ENCODE measurements at places on chromosomes 3 and 15.

GRCh38 chr15:92087211-92087610, 233.7 kb downstream of the SLCO3A1 start:
- no peak for DNase-seq

DNA sequence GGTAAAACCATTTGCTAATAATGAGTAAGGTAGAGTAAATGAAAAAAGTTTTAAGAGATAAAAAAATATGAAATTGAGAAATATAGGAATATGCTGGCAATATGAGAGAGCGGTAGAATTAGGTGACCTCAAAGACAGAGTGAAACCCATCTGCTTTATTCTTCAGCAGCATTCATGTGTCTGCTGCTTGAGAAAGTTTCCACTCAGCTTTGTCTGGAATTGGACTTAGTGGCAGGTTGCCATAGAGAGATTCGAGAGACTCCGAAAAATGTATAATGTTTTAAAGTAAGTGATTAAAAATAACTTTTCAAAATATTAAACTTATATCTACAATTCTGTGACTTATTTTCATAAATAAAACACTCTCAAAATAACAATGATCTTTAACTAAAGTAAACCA, 5.0 kb downstream of the SUCNR1 start:
- no peak for DNase-seq

DNA sequence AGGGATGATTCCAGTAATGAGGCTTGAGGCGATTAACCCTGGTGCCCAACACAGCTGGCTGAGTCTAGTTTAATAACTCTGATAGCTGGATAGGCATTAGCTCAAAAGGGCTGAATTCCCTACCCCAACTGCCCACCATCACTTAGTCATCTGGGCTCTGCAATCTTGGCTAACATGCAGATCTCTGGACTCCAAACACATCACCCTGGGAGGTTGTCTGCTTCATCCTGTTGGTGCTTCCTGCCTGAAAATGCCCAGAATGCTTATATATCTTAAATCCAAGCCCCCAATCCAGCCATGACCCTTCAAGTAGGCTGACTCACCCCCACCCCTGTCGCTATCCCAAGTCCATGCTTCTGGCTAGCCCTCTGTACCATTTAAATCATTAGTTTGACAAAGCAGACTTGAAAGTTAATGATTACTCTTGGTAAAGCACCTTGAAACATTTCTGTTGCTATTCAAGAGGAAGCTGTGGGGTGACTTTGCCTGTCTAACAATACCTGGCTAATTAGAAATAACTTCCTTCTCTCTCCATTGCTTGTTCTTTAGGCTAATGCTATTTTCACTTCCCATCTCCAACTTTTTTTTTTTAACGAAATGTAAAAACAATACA, 107.0 kb upstream of the RORA start:
- DNase-seq, result no peak

- no peak for DNase-seq
Measured at GRCh38 chr3:129116482-129116946, 5.1 kb downstream of the RAB43 start.

- DNase-seq, result no peak
Measured at GRCh38 chr3:152327203-152327602, 58.5 kb downstream of the MBNL1 start.

- DNase-seq, result no peak
Measured at GRCh38 chr3:101825904-101826445, 23.3 kb upstream of the NFKBIZ start.

DNA sequence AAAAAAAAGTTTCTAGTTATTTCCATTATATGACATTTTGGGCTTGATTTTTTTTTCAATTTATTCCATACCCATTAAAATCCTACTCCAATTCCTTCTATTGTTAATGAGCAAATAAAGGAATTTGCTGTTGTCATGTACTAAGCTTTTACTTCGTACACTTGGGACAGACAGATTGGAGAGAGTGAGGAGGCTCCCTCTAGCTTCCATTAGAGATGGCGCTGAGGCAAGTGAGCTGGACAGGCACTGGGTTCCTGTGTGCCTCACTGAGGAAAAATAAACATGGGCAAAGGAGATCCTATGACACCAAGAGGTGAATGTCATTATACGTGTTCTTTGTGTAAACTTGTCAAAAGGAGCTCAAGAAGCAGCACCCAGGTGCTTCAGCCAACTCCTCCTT, 441.1 kb upstream of the MDFIC2 start:
- no peak for DNase-seq

GRCh38 chr3:142363936-142364467, 83.8 kb downstream of the XRN1 start:
- DNase-seq, result no peak

DNA sequence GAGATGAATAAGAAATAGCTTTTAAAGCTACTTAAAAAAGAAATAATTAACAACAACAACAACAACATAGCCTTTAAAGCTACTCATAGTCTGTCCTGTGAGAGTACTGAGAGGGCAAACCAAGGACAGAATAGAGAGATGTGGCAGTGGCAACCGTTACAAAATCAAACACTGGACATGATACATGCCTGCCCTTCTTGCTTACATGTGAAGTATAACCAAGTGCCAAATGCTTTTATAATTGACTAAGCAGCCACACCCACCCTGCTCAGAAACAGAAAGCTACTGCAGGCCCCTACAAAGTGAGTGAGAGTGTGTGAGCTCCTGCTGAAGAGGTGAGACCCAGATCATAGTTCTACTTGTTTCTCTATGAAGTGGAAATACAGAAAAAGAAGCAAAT, 38.4 kb downstream of the NDUFB4 start:
- no peak for DNase-seq

DNA sequence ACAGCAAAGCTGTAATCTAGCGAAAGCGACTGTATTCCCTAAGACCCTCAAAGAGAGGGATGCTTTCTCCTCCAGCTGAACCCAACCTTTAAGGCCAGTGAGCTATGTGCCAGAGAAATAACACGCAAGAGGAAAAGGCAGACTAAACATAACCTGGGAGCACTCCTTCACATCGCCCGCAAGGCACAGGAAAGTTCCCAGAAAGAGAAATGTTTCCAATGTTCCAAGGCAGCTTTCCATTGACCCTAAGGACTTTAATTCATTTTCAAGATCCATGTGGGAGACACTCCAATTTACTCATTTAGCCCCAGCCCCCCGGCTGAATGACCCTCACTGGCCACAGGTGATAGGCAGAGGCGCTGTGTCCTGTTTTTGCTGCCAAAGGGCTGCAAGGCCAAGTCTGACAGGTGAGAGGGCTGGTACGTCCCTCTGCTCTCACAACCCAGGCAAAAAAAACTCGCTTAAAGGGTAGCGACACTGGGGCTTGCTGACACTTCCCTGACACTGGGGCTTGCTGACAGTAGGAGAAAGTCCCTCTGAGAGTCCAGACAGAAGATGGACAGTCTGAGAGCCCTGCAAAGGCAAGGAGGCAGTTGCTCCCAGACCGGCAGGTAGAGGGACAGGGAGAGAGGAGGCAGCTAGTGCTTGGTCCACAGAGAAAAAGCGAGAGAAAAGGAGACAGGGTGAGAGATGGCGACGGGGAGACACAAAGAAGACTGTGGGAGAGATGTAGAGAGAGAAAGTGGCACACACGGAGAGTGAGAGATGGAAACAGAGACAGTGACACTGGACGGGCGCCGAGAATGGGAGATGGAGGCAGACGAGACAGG, 702 bp downstream of the ARHGEF3 start:
- DNase-seq, result no peak

GRCh38 chr3:12395349-12396012, 88.8 kb upstream of the TSEN2 start:
- no peak for DNase-seq

DNA sequence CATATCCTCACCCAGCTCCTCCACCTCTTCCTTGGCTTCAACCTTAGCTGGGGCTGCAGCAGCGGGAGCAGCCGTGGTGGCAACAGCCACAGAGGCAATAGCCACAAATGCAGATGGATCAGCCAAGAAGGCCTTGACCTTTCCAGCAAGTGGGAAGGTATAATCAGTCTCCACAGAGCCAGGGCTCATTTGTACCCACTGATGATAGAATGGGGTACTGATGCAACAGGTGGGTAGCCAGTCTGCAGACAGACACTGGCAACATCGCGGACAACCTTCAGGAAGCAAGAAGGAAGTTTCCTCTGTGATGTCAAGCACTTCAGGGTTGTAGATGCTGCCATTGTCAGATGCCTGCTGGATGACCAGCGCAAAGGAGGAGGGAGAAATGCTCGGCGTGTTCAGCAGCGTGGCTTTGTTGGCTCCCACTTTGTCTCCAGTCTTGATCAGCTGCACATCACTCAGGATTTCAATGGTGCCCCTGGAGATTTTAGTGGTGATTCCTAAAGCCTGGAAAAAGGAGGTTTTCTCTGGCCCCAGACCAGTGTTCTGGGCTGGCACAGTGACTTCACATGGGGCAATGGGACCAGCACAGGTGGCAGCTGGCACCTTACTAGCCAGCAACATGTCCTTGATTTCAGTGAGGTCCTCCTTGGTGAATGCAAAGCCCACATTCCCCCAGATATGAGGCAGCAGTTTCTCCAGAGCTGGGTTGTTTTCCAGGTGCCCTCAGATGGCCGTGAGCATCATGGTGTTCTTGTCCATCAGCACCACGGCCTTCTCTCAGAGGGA, 4.8 kb upstream of the PLCB2 start:
- DNase-seq, result no peak

DNA sequence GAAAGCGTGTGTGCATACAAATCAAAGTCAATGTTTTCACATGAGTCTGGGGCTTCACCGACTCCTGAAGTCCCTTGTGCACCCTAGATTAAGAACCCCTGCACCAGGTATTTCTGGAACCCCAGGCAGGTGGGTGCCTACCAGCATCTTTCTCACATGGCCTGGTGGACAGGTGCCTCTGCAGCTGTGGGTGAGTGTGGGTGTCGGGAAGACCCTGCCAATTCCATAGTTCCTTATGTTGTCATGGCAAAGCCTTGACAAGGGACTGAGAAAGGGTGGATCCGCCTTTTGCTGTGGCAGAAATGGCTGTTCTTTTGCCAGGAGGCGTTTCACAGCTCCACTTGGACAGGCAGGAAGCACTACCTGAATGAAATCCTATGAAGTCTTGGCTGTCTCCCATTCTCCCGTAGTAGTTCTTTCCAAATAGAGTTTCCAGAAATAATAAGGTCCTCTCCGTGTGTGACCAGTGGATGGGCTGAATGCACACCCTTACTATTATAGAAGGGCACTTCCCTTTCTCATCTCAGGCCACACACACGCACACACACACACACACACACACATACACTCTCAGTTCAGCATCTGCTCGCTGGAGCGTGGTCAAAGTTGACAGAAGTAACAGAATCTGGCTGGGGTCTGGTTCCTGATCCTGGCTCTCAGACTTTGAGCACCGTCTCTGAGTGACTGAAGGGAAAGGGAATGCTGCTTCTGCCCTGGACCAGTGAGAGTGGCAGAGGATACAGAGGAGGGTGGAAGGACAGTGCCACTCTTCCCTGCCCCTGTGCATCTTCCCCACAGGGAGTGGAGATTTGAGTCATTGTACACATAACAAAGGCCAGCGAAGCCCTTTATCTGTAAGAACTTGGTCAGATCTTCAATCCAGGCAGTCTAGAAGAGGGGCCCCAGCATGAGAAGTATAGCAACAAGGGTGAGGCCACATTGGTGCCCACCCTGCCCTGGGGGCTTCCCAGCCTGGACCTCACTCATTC, 38.7 kb downstream of the PDIA5 start:
- no peak for DNase-seq

DNA sequence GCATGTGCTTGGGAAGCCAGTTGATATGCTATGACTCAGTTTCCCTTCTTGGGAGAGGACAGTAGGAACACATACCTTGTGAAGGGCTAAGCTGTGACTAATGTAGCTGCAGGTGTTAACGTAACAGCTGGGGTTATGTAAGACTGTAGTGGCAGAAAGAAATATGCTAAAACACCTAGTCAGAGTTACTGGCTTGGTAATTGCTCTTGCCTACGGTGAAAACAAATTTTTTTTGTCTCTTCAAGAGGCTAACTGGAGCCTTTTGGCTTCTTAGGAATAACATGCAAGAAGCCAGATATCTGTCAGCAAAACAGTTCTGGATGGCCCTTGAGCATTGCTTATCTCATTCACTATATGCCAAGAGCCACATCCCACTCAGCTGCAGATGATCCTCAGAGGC, 1.4 kb downstream of the MAPKBP1 start:
- DNase-seq, result no peak

DNA sequence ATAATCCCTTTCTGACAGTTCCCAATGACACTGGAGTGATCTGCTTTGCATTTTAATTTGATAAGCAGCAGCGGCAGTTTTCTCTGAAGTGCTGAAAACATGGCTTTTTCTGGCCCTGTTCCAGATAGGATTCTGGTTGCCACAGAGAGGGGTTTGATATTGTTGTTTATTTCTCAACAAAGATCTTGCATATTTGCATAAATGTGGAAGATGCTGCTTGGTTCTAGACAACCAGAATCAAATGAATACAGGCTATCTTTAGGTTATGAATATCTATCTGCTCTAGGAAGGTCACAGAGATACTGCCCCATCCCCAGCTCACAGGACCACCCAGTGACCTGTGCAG, 137.1 kb downstream of the ZNF609 start:
- no peak for DNase-seq

DNA sequence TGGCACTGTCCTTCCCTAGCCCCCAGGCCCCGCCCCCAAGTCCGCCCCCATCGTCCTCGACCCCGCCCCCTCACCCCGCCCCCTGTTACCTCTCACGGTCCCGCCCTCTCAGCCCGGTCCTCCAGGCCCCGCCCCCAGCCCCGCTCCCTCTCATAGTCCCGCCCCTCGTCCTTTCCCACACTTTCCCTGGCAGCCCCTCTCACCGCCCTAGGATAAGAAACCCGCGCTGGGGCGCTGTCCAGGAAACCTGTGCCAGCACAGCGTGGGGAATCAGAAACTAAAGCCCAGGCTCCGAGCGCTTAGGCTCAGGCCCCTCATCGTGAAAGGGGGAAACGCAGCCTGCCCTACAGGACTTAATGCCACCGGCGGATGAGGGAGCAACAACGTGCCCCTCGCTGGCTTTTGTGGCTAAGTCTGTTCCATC, 20.9 kb downstream of the TRPM1 start:
- DNase-seq, result no peak

- DNase-seq, result no peak
Measured at GRCh38 chr3:81003008-81003645, 758.3 kb downstream of the GBE1 start.

- DNase-seq, result no peak
Measured at GRCh38 chr3:70703305-70704102, 391.1 kb upstream of the MDFIC2 start.

- DNase-seq, result no peak
Measured at GRCh38 chr3:180534828-180535227, 67.1 kb upstream of the TTC14 start.

DNA sequence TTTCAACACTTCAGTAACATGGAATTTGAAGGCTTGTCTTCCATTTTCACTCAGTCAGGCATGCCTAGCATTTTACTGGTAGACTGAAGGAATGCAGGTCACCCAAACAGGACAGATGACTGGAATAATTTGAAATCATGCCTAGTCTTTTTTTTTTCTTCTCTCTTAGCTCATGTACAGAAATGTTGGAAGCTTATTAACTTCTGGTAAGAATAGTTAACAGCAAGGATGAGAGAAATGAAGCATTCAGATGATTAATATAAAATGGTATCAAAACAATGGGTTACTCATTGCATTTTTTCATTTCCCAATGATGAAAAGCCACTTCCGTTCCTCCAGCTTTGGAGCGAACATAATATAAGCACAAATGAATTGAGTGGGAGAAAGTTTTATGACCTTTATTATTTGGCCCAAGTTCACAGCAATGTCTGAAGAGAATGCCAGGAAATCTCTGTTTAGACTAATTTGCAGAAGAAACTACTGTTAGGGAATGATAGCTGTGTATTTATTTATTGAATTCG, 431.6 kb upstream of the RASGRP1 start:
- no peak for DNase-seq

Data from stimulated activated CD8-positive, alpha-beta memory T cell treated with anti-CD3 and anti-CD28 coated beads, Interleukin-7, amount 100 ng/mL, for 1 hour (primary cell).